T-helper 2 cell (primary cell): ENCODE measurements at places on chromosomes 2 and 18.

GRCh38 chr2:114684403-114684802, 242.0 kb downstream of the DPP10 start:
- no peak for DNase-seq

DNA sequence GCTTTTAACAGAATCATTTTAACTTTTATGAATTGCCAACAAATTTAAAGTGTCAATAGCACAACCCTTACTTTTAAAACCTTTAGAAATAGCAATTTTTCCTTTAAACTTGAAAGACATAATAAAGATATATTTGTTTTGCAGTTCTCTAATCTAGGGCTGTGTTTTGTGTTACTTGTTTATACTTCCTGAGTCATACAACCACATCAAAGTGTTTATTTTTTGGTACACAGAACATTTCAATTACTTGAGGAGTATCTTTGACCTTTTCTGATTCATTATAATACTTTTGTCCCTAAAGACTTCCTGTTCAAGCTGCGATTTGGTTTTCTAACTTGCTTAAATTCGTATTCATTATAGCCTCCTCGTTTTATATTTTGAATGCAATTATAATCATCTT, 21.8 kb downstream of the TYW5 start:
- DNase-seq = no peak

GRCh38 chr2:58006952-58007284, 39.7 kb upstream of the VRK2 start:
- DNase-seq = no peak

DNA sequence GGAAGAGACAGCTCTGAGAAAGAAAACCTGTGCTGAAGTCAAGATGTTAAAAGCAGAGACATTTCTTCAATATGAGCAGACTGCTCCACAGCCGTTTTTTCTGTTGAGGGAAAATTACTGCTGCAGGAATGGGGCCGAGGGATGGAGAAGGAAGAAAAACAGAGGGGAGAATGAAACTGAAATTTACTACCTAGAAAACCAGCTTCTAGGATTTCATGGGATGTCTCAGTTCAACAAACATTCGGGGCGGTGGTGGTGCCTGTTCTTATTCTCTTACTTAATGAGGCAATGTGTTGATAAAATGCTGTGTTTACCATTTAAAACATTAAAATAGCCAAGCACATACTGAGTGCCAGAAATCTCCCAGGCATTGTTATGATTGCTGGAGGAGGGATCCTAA, 557.1 kb upstream of the MEX3C start:
- no peak for DNase-seq

DNA sequence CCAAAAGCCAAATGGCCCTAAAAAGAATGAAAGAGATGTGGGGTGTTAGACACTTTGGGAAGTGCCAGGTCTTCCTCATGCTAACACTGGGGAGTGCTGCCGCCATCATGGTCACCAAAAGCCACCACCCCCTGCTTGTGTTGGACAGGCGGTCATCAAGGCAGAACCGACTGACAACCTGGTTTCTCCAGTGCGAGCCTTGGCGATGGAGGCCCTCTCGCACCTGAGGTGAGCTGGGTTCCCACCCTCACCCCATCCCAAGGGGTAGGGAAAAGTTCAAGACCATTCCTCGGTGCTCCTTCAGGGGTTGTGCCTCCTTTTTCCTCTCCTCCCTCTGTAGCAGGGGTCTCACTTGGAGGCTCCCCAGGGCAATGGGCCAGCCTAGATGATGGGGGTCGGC, 33.6 kb downstream of the MROH2A start:
- DNase-seq = no peak

- DNase-seq = no peak
Measured at GRCh38 chr18:26768385-26768784, 97.1 kb downstream of the AQP4 start.

DNA sequence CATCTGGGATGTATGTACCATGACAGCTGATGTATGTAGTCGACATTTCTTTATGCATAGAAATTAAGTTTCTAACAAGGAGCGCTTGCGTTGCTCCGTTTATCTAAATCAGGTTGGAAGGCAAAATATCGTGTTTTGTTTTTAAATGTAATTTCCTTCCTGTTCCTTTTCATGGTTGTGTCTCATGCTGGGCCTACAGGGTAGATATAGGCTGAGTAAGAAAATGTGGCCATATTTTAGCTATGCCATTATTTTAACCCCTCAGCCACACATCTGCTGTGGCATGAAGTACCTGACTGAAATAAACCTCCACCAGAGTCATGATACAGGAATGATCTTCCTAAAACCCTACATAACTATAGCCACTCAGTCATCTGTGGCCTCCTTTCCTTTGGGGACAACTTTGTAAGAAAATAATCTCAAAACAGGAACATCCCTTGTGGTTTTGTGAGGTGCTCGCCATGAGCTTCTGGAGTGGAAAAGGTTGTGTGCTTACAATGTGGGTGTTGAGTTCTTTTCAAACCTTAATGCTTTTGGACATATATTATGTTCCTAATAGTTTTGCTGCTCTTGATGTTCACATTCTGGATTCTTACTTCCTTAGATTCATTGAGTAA, 214.3 kb downstream of the FAM210A start:
- DNase-seq = no peak

DNA sequence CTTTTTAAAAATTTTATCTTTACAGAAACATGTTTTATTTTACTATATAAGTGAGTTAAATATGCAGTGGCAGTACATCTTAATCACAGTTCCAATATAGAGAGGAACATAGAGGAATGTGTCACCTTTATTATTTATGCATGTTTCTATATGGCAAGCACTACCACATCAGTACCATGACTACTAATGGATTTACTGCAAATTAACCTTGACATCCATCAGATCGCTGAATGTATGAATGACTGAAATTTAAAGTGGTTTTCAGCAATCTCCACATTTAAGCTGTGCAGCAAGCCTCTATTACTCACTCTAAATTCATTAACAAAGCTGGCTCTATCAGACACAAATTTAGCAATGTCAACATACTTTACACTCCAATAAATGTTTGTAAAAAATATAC, 790.6 kb downstream of the NRXN1 start:
- no peak for DNase-seq

DNA sequence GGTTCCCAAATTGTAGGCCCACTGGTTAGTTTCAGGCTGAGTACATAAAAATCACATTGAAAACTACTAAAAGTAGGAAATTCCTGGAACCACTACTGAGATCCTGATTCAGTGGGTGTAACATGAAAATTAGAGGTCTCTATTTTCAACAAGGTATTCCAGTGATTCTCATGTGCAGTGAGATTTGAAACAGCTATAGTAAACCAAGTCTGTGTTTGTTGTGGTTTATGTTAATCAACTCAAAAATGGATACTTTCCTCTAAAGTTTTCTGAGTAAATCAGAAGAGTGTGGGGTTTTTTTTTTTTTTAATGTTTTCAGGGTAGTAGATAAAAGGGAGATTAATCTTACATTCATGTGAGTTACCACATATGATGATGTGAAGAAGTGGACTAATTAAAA, 42.4 kb upstream of the LIMS1 start:
- DNase-seq = no peak

DNA sequence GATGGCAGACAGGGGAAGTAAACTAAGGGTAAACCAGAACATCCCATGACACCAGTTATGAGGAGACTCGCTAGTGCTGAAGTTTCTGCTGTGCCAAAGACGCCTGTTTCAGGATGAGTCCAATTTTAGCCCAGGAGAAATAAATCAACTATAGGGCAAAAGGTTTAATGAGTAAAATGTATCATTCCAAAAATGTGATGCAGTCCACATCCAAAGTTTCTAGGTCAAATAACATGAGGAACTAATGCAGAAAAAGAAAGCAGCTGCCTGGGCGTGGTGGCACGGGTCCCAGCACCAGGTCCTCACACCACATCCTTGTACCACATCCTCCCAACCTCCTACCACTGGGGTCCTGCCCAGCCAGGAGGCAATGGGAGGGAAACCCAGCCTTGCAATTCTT, 126.9 kb upstream of the CTAGE1 start:
- DNase-seq = no peak

- DNase-seq = no peak
Measured at GRCh38 chr2:231176066-231176465, 22.4 kb upstream of the ARMC9 start.

DNA sequence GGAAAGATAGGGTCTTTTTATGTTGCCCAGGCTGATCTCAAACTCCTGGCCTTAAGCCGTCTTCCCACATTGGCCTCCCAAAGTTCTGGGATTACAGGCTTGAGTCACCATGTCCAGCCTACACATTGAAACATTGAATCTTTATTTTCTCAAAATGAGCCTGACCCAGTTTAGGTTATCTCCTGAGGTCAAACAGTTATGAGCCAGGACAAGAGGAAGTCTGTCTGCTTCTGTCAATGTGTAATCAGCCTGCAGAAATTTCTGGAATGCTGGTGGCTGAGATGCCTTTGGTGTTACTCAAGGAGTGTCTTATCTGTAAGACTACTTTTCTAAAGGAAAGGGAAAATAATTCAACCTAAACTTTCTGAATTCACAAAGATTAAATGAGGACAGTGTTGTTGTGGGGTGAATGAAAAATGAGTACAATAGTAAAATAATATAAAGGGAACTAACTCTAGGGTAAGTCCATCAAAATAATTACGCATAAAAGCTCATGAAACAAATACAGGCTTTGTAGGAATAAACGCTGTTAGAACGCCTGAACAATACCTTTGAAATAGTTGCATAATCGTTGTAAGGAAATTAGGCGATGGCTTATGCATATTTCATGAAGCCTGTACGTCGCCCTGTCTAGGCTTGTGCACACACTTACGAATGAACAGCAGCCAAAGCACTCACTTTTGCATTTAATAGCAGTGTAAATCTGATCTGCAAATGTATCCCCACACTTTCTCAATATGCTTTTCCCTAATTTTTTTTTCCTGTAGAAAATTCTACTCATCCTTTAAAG, 260.8 kb downstream of the RDH14 start:
- DNase-seq = no peak

DNA sequence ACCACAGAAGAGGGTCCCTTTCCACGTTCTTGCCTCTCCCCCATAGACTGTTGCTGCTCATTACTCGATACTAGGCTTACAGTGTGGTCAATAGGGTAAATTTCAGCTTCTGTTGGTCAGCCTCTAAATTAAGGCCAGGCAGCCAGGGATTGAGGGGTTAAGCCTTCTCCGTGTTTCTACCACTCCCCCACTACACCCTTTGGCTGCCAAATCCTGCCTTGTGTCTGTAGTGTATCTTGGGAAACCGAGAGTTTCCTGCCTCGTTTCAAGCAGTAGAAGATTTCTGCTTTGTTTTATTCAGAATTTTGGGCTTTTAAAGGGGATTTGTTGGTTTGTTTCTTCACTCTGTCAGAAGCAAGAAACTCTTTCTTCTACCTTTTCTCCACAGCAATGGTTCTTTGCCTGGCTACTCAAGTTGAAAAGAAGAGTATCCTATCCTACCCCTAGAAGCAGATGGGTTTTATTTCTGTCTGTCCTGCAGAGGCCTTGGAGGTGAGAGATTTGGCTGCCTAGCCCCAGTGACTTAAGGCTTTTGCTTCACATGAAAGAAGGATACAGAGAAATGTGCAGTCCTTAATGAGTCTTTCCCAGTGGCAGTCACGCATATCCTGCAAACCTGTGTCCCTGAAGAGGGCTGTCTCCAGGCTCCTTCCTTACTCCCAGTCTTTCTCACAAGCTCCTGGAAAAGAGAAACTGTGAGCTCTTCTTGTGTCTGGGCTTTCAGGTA, 261.5 kb upstream of the TANK start:
- no peak for DNase-seq

DNA sequence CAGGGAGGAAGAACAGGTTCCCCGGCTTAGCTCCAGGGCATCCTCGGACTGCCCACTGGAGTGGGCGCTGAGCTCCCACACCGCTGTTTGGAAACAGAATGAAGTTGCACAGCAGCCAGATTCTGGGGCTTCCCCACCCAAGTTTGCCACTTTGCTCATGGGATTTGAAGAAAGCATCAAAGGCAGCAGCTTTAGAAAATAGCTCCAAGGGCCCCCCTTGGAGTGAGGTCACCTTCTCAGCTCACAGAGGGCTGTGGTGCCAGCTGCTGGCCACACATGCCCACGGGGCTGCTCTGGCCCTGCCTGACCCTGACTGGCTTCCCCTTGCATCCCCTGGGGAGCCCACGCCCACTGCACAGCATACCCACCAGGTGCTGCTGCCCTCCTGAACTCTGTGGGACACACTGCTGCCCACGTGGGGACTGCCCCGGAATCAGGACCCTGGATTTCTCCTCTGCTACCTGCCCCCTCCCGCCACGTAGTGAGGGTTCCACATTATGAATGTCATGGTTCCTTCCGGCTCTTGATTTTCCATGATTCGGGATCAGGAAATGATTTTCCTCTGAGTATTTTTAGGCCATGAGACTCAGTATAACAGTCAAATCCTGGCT, 70.3 kb downstream of the TGOLN2 start:
- no peak for DNase-seq

- DNase-seq = no peak
Measured at GRCh38 chr18:51617167-51617566, 419.7 kb upstream of the MEX3C start.

- DNase-seq = no peak
Measured at GRCh38 chr2:234952270-234953115, 676 bp downstream of the SH3BP4 start.
